ENCODE measurements at places on chromosomes 12 and 14.

GRCh38 chr14:71328183-71328582 is 420.9 kb downstream of the PCNX1 start:
- no peak for DNase-seq

GRCh38 chr12:22287101-22287500 is 47.4 kb downstream of the ST8SIA1 start:
- no peak for DNase-seq

DNA sequence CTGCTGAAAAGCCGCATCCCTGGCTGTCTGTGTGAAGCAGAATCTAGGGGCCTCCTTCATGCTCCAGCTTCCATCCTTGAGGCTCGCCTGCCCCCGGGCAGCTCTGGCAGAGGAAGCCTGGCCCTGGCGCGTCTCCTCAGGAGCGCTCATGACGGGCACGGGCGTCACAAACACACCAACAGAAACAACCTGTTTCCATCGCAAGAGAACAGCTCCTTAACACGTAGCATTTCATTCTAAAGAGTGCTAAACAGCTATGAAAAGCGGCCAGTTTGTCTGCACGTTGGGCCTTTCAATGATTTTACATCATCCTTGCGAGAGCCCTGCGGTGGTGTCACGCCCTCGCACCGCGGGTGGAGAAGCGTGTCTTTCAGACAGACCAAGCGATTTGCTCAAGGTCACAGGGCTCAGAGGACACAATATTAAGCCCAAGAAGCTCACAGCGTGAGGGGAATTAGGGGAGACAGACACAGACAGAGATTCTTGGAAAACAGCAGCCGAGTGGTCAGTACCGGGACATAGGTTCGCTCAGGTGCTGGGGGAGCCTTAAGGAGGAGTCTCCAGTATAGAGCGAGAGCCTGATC is 4.9 kb downstream of the ADGRD1 start:
- DNase-seq: no peak

DNA sequence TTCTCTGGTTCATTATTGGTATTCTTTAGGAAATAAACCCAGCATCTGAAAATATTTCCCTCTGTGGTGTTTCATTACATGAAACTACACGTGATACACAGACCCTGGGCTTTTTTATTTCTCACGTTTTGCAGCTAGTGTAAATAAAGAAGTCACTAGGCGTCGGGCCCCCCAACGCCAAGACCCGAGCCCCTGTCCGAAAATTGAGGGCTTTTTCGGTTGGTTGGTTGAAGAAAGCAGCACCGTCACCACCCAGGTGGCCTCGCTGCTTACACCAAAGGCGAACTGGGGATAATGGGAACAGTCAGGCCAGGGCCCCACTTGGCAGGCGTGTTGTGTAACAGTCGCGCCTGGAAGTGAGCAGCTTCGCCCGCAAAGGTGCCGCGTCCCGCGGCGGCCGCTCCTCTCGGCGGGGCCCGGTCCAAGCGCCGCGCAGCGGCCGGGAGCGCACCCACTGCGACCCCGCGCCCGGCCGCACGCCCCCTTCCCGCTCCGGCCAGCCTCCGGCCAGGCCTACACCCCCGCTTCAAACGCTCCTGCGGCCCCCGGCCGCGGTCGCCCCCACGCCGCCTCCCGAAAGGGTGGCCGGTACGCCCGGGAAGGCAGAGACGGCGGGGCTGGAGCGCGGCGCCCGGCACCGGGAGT is 1.2 kb downstream of the DUSP16 start:
- peak; percentile 56 for DNase-seq

GRCh38 chr14:30748343-30748742 is 126.0 kb upstream of the COCH start:
- DNase-seq: no peak

Measured in dermis microvascular lymphatic vessel endothelial cell (primary cell).